ENCODE measurements at places on chromosomes 2 and 18.
A peak's percentile ranks its signal among the peaks of the same experiment; 100 is the strongest.

- peak; percentile 77 for DNase-seq
Observed at GRCh38 chr18:74081966-74082741, 65.5 kb downstream of the FBXO15 start.

GRCh38 chr2:156341452-156342253 is 9.1 kb upstream of the NR4A2 start:
- peak; percentile 92 for DNase-seq

DNA sequence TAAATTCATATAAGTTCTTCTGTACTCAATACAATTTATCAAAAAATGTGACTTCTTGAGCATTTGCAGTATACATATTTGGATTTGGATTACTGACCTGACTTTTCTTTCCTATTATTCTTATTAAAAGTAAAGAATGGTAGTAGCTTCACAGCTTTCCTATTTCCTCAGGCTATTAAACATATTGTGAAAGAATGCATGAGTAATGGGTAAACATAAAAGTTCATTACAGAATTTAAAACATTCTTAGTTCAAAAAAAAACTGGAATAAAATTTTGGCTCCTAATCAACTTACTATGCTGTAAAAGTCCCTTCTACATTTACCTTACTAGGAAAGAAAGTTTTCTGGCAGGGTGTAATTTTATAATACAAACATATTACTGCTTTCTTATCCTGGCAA is 27.3 kb upstream of the C2orf66 start:
- no peak for DNase-seq

DNA sequence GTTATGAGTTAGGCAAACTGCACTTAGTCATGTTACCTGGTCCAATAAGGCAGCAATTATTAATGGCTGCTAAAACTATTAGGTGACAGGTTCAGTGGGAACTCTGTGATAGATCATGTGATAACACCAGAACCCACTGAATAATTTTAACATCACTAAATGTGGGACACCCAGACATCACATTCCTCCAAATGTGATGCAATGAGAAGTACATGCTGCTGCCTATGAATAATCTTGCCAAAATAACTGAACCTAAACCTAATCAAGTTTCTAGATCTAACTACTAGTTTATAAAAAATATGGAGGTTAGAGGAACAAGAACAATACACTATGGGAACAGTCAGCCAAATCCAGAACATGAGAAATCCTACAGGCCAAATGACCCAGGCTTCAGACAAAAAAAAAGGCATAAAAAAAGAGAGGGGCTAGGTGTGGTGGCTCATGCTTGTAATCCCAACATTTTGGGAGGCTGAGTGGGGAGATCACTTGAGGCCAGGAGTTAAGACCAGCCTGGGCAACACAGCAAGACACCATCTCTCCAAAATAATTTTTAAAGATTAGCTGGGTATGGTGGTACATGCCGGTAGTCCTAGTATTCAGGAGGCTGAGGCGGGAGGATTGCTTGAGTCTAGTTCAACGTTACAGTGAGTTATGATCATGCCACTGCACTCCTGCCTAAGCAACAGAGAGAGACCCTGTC is 7.0 kb upstream of the ACTR2 start:
- DNase-seq: no peak

- DNase-seq: no peak
Observed at GRCh38 chr18:48100165-48100575, 169.7 kb upstream of the SMAD2 start.

GRCh38 chr2:135913727-135914365 is 37.6 kb upstream of the MCM6 start:
- DNase-seq: no peak

DNA sequence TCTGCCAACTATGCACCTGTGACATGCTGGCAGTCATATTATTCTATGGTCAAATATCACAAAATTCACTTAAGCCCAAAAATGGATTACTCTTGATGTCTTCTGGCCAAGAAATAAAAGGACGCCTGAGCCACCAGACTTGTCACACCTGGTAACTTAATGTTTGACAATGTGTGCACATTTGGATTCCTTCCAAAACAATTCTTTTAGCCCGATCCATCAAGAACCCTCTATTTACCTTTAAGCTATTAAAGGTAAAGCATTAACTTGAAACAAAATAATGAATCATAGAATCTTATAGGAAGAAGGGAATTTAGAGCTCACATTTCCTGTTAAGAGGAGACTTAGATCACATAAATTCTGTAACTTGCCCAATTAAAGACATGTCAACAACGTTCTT is 46.5 kb upstream of the NFU1 start:
- no peak for DNase-seq
